Stromal cell of bone marrow (primary cell): ENCODE measurements at places on chromosomes 2 and 18.

DNA sequence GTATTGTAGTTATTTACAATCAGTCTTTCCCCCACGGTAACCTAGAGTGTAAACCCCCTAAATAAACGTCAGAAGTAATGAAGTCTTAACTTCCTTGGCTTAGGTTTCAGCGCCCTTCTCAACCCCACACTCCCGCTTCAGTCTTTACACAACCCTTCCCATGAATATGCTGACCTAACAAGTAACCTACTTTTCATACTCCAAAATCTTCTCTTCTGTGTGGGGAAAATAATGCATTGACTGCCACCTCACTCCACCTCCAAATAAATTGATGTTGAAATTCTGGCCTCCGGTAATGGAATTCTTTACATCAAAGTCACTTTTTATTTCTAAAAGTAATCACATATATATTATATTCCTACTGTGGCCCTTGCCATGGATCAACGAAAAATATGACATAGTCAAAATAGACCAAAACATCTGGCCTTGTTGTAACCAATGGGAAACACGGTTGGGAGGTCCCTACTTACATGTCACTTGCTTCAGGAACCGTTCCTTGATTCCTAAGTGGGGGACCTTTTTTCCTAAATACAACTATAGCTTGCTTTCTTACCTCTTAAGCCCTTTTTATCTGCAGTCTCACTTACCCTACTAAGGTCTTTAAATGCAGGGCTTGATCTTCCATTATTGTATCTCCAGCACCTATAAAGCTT is 961 bp downstream of the GEN1 start:
- DNase-seq = no peak

DNA sequence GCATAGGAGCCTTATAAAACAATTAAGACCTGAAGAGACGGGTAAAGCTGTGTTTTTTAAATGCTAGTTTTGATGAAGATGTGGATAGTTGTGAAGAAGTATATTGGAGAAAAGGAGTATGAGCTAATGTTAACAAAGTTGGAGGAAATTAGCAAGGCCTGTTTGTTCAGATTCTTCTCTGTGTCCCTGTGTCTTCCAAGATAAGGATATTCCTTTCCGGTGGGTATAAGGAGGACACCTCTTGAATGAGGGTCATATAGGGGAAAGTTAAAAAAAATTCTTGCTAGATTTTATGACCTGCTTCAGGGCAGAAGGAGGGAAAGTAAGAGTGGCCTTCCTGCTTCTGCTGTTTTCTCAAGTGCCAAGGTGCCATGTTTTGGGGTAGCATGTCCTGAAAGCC is 59.0 kb downstream of the CCDC68 start:
- no peak for DNase-seq

GRCh38 chr2:219049282-219049681 is 8.0 kb upstream of the CFAP65 start:
- DNase-seq = no peak

GRCh38 chr18:76378526-76379215 is 116.4 kb downstream of the ZNF516 start:
- no peak for DNase-seq

DNA sequence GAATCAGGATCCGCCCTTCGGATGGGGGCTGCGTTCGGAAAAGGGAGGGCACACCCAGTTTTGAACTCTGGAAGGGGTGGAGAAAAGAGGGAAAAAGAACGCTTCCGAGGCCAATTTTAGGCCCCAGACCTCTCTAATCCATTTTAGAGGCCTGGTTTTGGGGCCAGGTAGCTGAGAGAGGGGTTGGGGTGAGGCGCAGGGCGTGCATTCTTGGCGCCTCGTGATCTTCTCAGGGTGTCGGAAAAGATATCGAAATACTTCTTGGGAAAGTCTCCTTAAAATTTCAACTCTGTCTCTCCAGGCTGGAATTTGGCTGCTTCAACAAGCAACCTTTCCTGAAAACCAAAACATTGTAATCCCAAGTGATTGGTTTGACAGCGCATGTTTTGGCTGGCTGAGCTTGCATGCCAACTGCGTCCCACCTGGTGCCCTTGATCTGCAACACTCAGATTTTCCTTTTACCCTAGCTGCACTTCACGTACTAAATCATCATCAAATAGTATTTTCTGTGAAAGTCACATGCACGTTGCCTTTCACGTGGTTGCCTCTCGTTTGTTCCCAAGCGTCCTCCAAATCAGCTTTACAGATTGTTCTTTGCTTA is 864 bp upstream of the XPO1 start:
- no peak for DNase-seq

- DNase-seq = peak; percentile 95
Measured at GRCh38 chr2:223725494-223725893, 111.9 kb downstream of the AP1S3 start.

DNA sequence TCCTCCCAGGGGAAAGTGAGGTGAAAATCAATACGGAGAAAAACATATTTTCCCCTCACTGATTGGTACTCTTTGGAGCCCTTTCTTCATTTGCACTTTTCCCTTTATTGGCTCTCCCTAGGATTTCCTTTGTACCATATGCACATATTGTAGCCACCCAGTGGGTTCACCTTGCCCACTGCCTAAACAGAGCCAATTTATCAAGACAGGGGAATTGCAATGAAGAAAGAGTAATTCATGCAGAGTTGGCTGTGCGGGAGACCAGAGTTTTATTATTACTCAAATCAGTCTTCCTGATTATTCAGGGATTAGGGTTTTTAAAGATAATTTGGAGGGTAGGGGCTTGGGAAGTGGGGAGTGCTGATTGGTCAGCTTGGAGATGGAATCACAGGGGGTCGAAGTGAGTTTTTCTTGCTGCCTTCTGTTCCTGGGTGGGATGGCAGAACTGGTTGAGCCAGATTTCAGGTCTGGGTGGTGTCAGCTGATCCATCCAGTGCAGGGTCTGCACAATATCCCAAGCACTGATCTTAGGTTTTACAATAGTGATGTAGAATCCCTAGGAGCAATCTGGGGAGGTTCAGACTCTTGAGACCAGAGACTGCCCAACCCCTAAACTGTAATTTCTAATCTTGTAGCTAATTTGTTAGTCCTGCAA is 15.1 kb upstream of the KCNE4 start:
- no peak for DNase-seq

GRCh38 chr2:216151313-216152025 is 42.3 kb downstream of the XRCC5 start:
- DNase-seq = peak; percentile 2
